Heart left ventricle (tissue), 16 donors: ENCODE measurements at places on chromosomes 6 and 20. TPM values are rescaled to one million over a fixed set of nuclear protein-coding genes. Genes with fewer than 3 reads are reported as not detected.

NUP153 gene
- total RNA-seq, result 23.6 TPM

APOM gene
- total RNA-seq, result 1.8 TPM

DNA sequence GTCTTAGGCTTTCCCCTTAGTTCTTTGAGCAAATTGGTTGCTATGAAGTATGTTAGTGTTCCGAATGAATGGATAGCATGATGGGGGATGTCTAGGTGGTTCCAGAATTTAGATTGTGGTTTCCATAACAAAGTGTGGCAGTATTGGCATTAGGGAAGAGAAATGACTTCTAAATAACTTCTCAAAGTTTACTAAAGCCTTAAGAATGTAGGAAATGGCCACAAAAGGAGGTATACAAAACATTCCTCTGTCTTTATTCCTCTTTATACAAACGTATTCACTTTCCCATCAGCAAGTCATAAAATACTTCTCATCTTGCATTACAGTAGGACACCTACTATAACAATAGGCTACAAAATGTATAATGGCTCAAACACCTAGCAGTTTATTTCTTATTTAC lies 279.6 kb downstream of the ESR1 start:
- no peaks in the 10 kb centered on the region for H3K27me3 ChIP-seq
- no peak overlapping the region for H3K4me3 ChIP-seq
- no peaks in the 10 kb centered on the region for H3K36me3 ChIP-seq
- H3K4me1 ChIP-seq, result peaks cover 22% of the 10 kb centered on the region

DNA sequence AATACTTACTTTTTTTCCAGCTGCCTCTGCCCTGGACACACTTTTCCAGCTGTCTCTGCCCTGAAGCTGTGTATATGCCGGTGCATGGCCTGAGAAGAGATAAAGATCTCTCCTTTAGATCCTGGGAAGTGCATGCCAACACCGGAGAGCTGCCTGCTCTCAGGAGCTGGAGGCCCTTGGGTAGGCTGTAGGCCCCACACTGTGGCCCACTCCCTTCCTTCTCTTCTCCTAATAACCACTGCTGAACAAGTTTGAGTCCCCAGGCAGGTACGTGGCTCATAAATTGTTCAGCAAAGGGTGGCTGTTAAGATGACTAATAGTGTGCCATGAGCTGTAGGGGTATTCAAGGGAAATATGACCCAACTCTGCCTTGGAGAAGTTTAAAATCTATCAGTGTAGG lies 102.5 kb downstream of the CD24 start:
- no peaks in the 10 kb centered on the region for H3K4me1 ChIP-seq
- H3K4me3 ChIP-seq, result no peak overlapping the region
- H3K27me3 ChIP-seq, result no peaks in the 10 kb centered on the region
- no peak for DNase-seq

SIRPG gene
- not detected for total RNA-seq

BNIP5 gene
- total RNA-seq, result not detected

DNA sequence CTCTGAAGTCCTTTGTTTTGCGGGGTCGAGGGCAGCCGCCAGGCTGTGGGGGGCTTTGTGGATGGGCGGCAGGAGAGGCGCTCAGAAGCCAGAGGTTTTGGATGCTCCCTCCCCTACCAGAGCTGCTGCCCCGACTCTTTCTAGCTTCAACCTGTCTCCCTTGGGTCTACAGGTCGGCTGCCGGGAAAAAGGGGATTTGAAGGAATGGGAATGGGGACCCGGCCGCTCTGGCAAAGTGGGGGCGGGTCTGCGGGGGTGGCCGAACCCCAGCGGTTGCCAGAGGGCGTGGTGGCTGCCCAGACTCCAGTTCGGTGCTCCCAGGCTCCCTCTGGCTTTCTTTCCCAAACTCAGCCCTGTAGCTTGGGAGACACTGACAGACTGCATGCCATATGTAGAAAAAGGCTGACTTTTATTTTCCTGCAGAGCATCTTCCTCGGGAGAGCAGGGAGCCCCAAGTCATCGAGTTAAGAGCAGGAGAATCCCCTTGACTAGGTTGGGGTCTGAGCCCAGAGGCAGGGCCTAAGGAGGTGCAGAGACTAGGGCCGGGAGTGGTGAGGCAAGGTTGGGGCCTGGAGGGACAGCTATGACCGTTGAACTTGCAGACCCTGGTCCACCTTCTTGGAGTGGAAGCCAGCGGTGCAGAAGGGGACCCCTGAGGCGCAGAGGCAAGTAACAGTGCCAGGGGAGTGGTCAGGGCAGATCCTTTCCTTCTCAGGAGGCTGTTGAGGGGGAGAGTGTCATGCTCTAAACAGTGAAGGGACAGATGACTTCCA lies 1.4 kb upstream of the PPP1R18 start:
- H3K4me1 ChIP-seq, result peaks cover 34% of the 10 kb centered on the region
- H3K27me3 ChIP-seq, result no peaks in the 10 kb centered on the region
- peak overlapping the region; percentile 83 for H3K4me3 ChIP-seq
- DNase-seq, result peak; percentile 63
- peak overlapping the region; percentile 93 for H3K27ac ChIP-seq
- peaks cover 11% of the 10 kb centered on the region for H3K36me3 ChIP-seq

DNA sequence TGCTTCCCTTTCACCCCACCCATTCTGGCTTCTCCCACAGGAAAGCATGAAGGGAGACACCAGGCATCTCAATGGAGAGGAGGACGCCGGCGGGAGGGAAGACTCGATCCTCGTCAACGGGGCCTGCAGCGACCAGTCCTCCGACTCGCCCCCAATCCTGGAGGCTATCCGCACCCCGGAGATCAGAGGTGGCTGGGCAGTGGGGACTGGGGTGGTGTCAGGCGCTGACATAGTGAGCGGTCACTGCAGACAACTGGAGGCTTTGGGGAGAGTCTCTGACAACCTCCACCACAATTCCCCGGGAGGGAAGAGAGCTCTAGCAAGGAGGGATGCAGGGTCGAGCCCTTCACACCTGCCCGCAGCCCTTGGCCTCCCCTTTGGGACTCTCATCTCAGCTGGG lies 18.1 kb downstream of the DNMT3B start:
- no peak overlapping the region for H3K4me3 ChIP-seq
- H3K36me3 ChIP-seq, result no peaks in the 10 kb centered on the region
- no peak for DNase-seq
- no peaks in the 10 kb centered on the region for H3K4me1 ChIP-seq

HLA-A gene
- 409 TPM for total RNA-seq

PDE10A gene
- 12.8 TPM for total RNA-seq

SNPH gene
- total RNA-seq, result 17.0 TPM

GRCh38 chr20:50708845-50709635 lies 17.7 kb upstream of the RIPOR3 start:
- H3K4me1 ChIP-seq, result no peaks in the 10 kb centered on the region
- no peaks in the 10 kb centered on the region for H3K36me3 ChIP-seq
- DNase-seq, result no peak
- no peak overlapping the region for H3K27ac ChIP-seq
- H3K4me3 ChIP-seq, result no peak overlapping the region

- H3K27ac ChIP-seq, result no peak overlapping the region
- no peaks in the 10 kb centered on the region for H3K4me1 ChIP-seq
- H3K36me3 ChIP-seq, result no peaks in the 10 kb centered on the region
- no peaks in the 10 kb centered on the region for H3K27me3 ChIP-seq
- H3K4me3 ChIP-seq, result no peak overlapping the region
Observed at GRCh38 chr20:50874111-50874757, 57.0 kb downstream of the ADNP start.

HLA-DPB1 gene
- 32.4 TPM for total RNA-seq

DNA sequence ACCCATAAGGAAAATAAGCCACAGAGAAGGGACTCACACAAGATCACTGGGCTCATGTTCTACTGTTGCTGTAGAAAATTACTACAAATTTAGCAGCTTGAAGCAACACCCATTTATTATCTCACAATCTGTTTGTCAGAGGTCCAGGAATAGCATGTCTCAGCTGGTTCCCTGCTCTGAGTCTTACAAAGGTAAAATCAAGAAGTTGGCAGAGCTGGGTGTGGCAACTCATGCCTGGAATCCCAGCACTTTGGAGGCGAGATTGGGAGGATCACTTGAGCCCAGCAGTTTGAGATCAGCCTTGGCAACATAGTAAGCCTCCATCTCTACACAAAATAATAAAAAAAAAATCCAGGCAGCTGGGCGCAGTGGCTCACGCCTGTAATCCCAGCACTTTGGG lies 28.5 kb upstream of the ZNF831 start:
- H3K27me3 ChIP-seq, result no peaks in the 10 kb centered on the region
- H3K4me3 ChIP-seq, result no peak overlapping the region
- DNase-seq, result no peak
- no peaks in the 10 kb centered on the region for H3K4me1 ChIP-seq
- no peak overlapping the region for H3K27ac ChIP-seq

COX4I2 gene
- 29.4 TPM for total RNA-seq

DNA sequence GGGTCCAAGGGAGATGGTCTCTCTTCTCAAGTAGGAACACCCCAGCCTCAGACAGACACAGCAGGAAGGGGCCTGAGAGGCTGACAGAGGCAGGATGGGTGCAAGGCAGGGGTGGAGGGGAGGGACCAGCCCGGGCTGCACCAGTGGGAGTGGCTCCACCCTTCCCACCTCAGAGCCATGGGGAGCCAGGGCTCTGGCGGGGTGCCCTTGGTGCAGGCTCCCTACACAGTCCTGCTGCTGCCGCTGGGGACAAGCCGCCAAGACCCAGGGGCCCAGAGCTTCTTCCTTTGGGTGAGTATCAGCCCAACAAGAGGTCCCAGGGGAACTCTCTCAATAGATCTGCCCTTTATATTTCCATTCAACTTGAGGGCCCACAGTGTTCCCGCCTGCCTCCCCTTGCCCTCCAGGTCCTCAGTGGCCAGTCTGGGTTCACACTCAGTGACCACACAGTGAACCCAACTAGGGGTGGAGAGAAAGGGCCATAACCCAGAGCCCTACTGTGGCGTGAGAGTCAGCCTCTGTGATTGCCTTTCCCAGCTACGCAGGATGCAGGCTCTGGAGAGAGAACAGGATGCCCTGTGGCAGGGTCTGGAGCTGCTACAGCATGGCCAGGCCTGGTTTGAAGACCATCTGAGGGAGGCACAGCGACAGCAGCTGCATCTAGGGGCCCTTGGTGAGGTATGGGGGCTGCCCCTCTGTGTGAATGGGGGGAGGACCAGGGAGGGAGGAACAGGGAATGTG lies 592 bp downstream of the SAPCD1 start:
- H3K4me3 ChIP-seq, result no peak overlapping the region
- no peak overlapping the region for H3K27ac ChIP-seq
- no peak for DNase-seq
- no peaks in the 10 kb centered on the region for H3K4me1 ChIP-seq
- no peaks in the 10 kb centered on the region for H3K36me3 ChIP-seq

GRCh38 chr20:3383878-3384495 lies 23.5 kb downstream of the DNAAF9 start:
- H3K4me1 ChIP-seq, result peaks cover 8% of the 10 kb centered on the region
- DNase-seq, result no peak
- no peaks in the 10 kb centered on the region for H3K27me3 ChIP-seq
- no peaks in the 10 kb centered on the region for H3K36me3 ChIP-seq
- H3K4me3 ChIP-seq, result no peak overlapping the region

- DNase-seq, result no peak
- H3K4me1 ChIP-seq, result no peaks in the 10 kb centered on the region
- no peak overlapping the region for H3K4me3 ChIP-seq
- no peak overlapping the region for H3K27ac ChIP-seq
Observed at GRCh38 chr20:59159493-59160376, 3.9 kb upstream of the ZNF831 start.

ANKRD66 gene
- not detected for total RNA-seq

- H3K27ac ChIP-seq, result no peak overlapping the region
- H3K4me3 ChIP-seq, result no peak overlapping the region
- H3K27me3 ChIP-seq, result no peaks in the 10 kb centered on the region
- H3K36me3 ChIP-seq, result no peaks in the 10 kb centered on the region
- no peak for DNase-seq
- H3K4me1 ChIP-seq, result no peaks in the 10 kb centered on the region
Observed at GRCh38 chr6:72825315-72825911, 203.5 kb downstream of the KCNQ5 start.

DNA sequence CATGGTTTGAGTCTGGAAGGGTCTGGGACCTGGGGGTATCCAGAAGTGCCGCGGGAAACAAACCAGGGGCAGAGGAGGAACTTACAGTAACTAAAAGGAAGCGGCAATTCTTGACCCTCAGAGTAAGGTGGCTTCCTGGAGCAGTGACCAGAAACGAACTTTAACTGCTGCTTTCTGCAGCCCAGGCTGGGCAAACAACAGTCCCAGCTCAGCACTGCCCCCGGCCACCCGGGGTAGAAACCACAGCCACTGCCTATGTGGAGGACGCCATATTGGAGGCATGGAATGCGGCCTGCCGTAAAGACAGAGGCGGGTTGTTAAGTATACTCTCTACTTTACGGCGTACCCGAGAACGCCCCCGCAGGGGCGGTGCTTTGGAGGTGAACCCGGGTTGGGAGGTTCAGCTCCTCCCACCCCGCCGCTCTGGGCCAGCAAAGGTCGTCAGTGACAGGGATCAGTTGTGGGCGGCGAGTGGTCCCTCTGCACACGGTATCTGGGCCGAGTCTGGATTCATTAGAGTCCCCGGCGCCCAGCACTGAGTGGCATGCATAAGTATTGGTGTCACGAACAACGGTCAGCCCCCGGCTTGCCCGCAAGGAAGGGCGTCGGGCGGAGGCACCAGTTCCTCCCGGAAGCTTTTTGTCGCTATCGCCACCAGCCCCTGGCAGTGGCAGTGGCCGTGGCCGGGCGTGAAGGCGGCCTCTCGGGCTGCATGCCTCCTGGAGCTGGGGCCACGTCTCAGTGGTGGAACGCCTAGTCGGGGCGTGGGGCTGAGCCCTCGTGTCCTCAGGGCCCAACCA lies at the start of gene PDSS2:
Gene PDSS2, minus strand, starts transcription at position 282 of the 800 bp plus-strand sequence. Its CDS starts 279 bp downstream, at position 3.
- no peaks in the 10 kb centered on the region for H3K4me1 ChIP-seq
- peak within 1 kb of the TSS; percentile 83 for H3K4me3 ChIP-seq
- H3K36me3 ChIP-seq, result no peaks in the 10 kb centered on the region
- peak; percentile 98 for DNase-seq
- H3K27me3 ChIP-seq, result no peaks in the 10 kb centered on the region
- H3K27ac ChIP-seq, result peak within 1 kb of the TSS; percentile 92

- DNase-seq, result peak; percentile 92
- H3K4me3 ChIP-seq, result peak overlapping the region; percentile 90
- H3K27me3 ChIP-seq, result no peaks in the 10 kb centered on the region
- peaks cover 53% of the 10 kb centered on the region for H3K36me3 ChIP-seq
- H3K4me1 ChIP-seq, result peaks cover 30% of the 10 kb centered on the region
Observed at GRCh38 chr6:31652925-31653724, 664 bp upstream of the BAG6 start.

DNA sequence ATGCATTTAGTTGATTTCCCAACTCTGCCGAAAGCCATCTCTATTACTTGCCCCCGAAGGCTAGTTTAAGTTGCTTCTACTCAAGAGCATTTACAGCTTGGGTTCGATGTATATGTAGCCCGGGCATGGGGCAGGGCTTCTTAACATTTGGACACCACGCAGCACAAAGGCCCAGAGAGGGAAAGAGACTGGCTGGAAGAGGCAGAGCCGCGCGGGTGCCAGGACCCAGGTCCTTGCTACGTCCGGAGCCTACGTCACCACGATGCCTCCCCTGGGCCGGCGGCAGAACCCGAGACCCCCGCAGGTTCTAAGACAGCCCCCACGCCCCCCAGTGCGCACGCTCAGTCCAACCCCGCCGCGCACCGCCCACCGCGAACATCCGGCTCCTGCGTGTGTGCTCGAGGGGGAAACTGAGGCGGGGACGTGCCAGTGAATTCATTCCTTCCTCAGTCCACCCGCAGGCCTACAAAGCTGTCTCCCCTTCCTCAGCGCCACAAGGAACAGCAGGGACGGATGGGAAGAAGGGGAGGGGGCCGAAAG lies 367 bp upstream of the PCIF1 start:
- H3K27me3 ChIP-seq, result no peaks in the 10 kb centered on the region
- peaks cover 28% of the 10 kb centered on the region for H3K4me1 ChIP-seq
- peak overlapping the region; percentile 100 for H3K27ac ChIP-seq
- peaks cover 29% of the 10 kb centered on the region for H3K36me3 ChIP-seq
